ENCODE measurements at places on chromosomes 1 and 21.

- DNase-seq = no peak
These were observed 32.4 kb downstream of the RGS5 start for GRCh38 chr1:163170331-163170730.

DNA sequence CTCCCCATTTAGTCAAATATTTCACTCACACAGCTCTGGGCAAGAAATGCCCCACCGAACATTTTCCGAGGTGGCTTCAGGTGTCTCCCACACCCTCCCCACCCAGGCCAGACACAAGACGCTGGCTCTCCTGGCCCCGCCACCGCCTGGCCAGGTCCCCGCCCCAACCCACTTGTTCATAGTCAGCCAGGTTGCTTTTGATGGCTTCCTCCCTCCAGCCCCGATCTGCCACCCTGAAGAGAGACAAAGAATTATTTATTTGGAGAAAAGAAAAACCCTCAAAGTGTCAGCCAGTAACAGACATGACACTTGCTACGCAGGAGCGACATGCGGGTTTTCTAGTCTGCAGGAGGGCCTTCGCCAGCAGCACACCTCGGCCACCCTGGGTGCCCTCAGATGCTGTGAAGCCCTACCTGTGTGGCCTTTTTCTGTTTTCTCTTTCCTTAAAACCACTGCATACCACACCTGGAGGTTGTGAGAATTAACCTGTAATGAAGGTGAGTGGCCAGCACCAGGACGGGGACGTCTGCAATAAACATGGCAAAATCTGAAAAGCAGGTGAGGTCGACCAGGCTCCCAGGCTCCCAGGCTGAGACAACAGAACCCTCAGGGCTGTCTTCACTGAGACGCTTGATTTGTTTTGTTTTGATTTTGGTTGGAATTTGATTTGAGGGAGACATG, 27.2 kb downstream of the SSBP3 start:
- no peak for DNase-seq

DNA sequence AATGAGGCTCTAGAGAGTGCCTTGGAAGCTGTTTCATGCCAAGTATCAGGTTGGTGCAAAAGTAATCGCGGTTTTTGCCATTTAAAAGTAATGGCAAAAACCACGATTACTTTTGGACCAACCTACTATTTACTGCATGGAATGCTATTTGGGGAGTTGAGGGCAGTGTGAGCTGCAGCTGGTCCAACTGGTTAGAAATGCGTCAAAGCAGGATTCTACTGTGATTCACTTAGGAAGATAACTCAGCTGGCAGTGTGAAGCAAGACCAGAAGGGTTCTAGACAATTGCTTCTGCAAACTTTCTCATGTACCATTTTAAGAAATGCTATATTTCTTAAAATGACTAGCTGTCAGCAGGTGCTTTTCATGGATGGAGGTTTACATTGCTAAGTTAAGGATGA, 21.2 kb upstream of the PLA2G2C start:
- DNase-seq = no peak

GRCh38 chr1:151509350-151510019, 1.7 kb upstream of the CGN start:
- DNase-seq = no peak

- no peak for DNase-seq
These were observed 60.5 kb upstream of the PRMT6 start for GRCh38 chr1:106995970-106996369.

Measured in posterior cingulate gyrus (tissue), 11 donors.